ENCODE measurements at places on chromosomes 7 and 10.

- DNase-seq, result no peak
Observed at GRCh38 chr7:94429153-94429552, 34.5 kb downstream of the COL1A2 start.

GRCh38 chr7:116862951-116863670, 724 bp downstream of the CAPZA2 start:
- no peak for DNase-seq

- DNase-seq, result no peak
Observed at GRCh38 chr10:16186564-16186963, 250.2 kb upstream of the PTER start.

- DNase-seq, result no peak
Observed at GRCh38 chr10:33227489-33227888, 107.0 kb downstream of the NRP1 start.

DNA sequence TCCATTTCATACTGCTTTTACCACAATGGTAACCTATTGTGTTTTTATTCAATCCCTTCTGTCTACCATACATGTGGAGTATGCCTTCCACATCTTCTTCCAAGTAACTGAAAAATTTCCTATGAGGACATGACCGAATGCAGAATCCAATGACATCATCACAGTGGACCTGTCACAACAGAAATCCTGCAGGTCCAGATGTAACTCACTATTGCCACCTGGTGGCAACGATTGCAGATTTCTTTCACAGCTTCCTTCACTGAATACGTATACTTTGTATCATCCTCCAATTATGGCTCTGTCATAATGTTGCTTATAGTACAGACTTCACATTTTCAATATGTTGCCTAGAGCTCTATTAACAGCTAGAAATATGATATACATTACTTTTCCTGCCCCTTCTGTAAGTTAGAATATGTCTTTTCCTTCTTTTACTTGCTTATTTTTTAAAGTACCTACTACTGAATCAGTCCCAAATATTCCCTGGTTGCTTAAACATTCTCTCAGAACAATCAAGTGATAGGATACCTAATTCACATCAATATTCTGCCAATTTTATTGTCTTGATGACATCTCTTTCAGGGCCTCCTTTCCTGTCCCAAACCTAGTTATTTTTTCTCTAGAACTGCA, 45.4 kb downstream of the SLC13A1 start:
- no peak for DNase-seq

GRCh38 chr7:92636018-92636560, 45.9 kb upstream of the FAM133B start:
- DNase-seq, result no peak

DNA sequence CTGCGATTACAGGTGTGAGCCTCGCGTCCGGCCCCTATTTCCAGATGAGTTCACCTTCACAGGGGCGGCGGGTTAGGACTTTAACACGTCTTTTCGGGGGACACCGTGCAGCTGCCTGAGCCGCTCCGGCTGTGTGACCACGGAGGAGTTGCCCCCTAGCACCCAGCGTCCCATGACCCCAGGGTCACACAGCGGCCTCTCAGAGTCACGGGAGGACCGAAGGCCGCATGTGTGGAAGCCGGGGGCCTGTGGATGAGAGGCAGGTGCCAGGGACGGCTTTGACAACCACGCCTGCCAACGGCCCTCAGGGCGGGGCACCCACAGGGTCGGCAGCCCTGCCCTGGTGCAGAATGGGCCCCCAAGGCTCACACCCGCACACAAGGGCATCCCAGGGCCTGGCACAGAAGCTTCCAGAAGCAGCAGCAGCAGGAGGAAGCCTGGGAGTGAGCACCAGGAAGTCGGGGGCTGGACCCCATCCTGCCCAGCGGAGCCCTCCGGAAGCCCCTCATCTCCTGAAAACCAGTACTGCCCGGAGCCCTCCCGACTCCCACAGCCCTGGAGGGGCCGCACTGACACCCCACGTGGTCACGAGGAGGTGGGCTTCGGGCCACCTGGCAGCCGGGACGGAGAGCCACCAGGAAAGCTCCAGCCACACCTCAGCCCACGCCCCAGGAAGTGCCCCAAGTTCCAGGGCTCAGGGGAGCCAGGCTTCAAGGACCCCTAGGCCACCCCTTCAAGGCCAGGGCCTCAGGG, 32.7 kb downstream of the ADAP1 start:
- DNase-seq, result no peak

- DNase-seq, result no peak
Observed at GRCh38 chr7:57443567-57443966, 6.4 kb upstream of the ZNF716 start.

DNA sequence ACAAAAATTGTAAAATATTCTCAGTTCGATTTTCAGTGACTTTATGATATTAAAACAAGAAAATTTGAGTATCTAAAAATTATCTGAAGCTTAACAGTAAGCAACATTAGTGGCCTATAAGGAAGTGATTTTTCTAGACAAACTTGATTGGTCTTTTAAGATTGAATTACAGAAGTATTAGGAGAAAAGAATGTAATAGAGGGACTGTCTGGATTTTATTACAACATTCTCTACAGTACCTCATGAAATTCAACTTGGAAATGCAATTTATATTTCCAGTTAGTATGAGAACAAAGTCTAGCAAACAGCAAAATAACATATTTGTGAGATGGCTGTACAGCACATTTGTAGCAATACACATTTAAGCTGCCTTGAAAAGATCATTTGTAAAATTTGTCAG, 18.8 kb downstream of the REEP3 start:
- no peak for DNase-seq

GRCh38 chr7:92695308-92696261, 105.4 kb upstream of the FAM133B start:
- DNase-seq, result no peak

GRCh38 chr7:83908526-83908925, 259.6 kb upstream of the SEMA3E start:
- no peak for DNase-seq

GRCh38 chr7:114859477-114859876, 62.4 kb upstream of the MDFIC start:
- no peak for DNase-seq

- DNase-seq, result no peak
Observed at GRCh38 chr7:97506728-97507127, 225.2 kb upstream of the TAC1 start.

GRCh38 chr10:72087392-72087968, 871 bp downstream of the SPOCK2 start:
- DNase-seq, result no peak

GRCh38 chr7:105682341-105683060, 101.2 kb upstream of the EFCAB10 start:
- no peak for DNase-seq

- DNase-seq, result no peak
Observed at GRCh38 chr10:35371731-35372130, 35.4 kb downstream of the CCNY start.

DNA sequence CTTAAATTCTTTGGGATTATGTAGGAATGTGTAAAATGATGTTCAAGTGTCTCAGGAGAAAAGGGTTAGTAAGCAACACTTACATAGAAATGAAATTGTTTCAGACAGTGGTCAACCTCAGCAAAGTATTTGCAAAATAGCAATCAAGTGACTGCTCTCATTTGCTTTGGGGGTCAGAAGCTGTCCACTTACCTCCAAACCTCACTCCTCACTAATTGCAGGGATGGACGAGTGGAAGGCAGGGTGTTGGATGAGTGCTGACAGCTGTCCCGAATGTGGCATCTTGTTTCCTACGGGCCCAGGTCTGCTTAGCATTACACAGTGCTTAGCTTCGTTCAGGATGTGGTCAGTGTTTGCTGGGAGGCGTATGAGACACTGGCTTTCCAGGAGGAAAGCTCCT, 437.0 kb downstream of the SUGCT start:
- DNase-seq, result no peak

GRCh38 chr10:113071446-113071845, 121.4 kb downstream of the TCF7L2 start:
- DNase-seq, result no peak

DNA sequence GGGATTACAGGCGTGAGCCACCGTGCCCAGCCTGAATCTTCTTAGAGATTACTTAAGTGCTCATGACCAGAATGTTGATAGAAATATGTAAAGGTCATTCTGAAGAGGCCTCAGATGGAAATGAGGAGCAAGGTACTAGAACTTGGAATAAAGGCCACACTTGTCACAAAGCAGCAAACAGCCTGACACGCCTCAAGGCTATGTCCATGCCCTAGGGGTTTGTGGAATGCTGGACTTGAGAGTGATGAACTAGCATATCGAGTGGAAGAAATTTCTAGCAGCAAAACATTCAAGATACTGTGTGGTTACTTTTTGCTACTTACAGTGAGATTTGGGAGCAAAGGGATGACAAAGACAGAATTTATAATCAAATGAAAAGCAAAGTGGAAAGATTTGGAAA, 39.0 kb downstream of the ZNF438 start:
- DNase-seq, result no peak

GRCh38 chr7:142581341-142581740, 167.9 kb upstream of the PRSS1 start:
- no peak for DNase-seq

DNA sequence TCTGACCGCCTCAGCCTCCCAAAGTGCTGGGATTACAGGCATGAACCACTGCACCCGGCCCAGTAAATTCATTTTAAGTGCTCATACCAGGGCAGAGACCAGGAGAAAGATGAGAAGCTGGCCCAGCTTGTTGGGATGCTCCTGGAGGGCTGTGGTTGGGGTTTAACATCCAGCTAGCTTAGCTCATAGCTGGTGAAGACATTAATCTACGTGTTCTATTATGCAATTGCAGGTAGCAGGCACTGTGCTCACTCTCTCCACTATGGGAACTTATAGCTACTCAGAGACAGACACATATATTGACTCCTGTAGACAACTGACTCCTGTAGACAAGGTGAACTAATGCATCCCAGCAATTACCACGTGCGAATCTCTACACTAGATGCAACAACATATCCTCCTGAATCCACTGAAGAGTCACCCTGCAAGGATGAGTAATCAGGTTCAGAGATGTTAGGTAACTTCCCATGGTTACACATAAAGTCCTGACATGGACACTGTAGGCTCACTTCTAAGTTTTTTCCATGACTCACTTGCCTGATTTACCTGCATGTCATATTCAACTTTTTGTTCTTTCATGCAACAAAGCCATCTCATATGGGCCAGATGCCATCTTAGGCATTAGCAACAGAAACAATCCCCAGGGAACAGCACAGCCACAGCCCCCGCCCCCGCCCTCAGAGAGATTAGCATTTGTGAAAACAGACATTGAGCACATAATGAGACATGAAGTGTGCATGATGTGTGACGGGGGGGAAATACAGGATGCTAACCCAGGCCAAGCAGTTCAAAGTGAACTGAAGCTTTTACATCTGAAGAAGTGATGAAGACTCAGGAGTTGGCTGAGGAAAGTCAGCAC, 37.2 kb downstream of the ERLIN1 start:
- DNase-seq, result no peak

- no peak for DNase-seq
Observed at GRCh38 chr10:34420795-34421194, 394.3 kb downstream of the PARD3 start.
